Fibroblast of the aortic adventitia (primary cell): ENCODE measurements at places on chromosomes 5 and 9. TPM values are rescaled to one million over a fixed set of nuclear protein-coding genes. Genes with fewer than 3 reads are reported as not detected.

The FLT4 gene
- total RNA-seq: 0.09 TPM in 1 of 2 replicates, not detected in the other

GRCh38 chr9:29214154-29214689 lies 1640.9 kb upstream of the C9orf72 start:
- no peak for DNase-seq

The SOX30 gene
- 0.09 TPM in 1 of 2 replicates, not detected in the other for total RNA-seq

The PCDH1 gene
- total RNA-seq: 0.90 and 3.2 TPM in 2 replicates

The INSL6 gene
- not detected in 2 replicates for total RNA-seq

The IFNB1 gene
- total RNA-seq: not detected in 2 replicates

GRCh38 chr9:76271755-76272154 lies 122.5 kb downstream of the RFK start:
- peak; percentile 26 for DNase-seq

DNA sequence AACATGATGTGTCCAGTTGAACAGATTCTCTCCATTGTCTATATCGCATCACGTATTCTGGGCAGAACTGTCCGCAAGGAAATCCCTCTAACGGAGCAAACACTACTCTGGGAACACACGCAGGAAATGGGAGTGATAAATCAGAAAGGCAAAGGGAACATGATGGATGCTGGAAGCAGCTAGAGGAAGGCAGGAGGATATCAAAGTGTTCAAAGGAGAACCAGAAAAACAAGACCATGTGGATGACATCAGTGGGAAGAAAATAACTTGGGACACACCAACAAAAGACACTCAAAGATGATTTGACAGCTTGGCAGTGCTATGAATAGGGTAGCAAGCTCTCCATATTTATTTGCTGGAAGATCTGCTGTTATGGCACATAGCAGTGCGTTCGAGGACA lies 142.9 kb downstream of the PLK2 start:
- no peak for DNase-seq

- DNase-seq: peak; percentile 96
Observed at GRCh38 chr9:124652615-124653393, 118.3 kb downstream of the NR6A1 start.

DNA sequence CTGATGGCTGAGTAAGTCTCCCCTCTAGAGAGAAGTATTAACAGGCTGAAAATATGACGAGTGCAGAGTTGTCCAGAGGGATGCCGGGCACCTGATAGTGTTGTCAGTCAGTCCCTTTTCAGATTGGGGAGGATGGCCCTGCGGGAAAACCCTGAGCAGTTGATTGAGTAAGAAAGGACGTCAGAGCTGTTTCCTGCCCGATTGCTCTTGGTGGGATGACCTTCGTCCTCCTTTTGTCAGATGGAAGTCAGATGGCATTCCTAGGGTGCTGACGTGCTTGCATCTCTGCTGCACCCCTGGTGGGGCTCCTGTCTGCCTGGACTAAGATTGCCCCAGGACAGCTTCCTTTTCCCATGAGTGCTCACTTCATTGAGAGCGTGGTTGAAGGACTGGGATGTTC lies 9.8 kb downstream of the ZNF354B start:
- DNase-seq: no peak

DNA sequence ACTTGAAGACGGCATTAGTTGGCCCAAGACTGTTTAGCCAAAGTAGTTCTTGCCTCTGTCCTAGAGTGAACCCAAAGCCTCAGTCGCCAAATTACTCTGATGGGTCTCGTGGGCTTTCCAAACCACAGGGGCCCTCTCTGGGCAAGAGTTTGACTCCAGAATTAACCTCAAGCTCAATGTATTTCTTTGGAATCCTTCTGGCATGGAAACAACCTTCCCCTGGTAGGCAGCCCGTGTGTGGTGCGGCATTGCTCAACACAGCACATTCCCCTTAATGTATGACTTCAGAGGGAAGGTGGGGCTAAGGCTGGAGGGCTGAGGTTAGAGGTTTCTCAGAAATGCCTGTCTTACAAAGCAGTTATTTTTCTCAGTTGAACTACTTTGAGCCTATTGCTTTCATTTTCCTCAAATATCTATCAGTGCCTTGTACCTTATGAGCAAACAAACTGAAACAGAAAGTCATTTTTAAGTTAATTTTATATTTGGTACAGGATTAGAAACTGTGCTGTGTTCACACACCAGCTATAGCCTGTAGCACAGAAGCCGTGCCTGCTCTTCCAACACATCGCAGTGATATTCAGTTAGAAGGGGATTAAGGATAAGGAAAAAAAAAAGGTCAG lies 123.9 kb upstream of the HAPLN1 start:
- peak; percentile 91 for DNase-seq

DNA sequence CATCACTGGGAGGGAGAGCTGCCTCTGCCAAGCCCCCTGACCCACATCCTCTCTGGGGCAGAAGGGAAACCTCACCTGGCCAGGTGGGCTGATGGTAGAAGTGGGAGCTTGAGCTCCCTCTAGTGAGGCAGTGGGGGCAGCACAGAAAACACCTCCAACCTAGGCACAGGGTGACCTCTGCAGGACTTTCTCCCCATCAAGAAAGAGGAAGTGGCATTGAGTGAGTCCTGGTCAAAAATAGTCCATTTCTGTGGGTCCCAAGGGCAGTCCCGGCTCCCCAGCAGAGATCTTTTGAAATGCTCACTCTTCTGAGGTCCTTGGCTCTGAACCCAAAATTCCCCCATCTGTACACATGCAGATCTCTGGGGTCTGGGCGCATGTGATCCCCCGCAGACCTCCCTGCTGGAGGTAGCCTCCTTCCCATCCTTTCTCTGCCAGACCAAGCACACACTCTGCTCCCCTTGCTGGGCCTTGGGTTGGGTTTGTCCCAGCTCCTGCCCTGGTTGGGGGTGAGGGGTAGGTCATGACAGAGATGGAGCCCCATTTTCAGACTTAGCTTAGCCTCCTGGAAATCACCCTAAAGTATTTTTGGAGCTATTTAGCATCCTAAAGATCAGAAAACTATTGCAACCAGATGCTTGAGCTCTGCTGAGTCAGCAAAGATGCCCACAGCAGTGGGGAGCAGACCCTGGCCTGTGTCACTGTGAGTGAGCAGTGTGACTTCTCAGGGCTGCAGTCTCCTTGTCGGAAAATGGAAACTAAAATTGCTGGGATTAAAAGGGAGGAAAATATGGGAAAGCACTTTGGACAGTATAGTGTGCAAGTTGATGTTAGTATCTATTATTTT lies 41.6 kb upstream of the LCP2 start:
- no peak for DNase-seq

DNA sequence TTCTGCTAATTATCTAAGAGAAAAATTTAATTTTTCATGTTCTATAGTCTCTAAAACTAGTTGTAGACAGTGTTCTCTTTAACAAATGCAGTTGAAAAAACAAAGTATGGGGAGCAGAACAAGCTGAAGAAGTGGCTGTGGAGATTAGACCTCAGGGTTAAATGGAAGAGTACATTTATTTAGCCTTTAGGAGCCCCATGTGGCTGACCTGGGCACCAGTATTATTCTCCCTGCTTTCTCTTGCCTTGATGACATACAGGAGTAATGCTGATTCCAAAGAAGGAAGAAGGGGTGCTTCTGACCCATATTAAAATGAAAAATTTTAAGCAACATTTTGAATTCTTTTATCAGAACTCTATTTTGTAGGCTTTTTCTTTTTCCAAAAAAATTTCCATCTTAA lies 312.3 kb upstream of the RIOK2 start:
- no peak for DNase-seq

The PCDHB9 gene
- 0.41 and 1.2 TPM in 2 replicates for total RNA-seq

The IL17B gene
- not detected in 2 replicates for total RNA-seq

The EFNA5 gene
- 2.1 and 33.1 TPM in 2 replicates for total RNA-seq

GRCh38 chr5:139584137-139584536 lies 23.0 kb downstream of the UBE2D2 start:
- no peak for DNase-seq

GRCh38 chr9:133769511-133770075 lies 31.4 kb upstream of the SARDH start:
- no peak for DNase-seq

DNA sequence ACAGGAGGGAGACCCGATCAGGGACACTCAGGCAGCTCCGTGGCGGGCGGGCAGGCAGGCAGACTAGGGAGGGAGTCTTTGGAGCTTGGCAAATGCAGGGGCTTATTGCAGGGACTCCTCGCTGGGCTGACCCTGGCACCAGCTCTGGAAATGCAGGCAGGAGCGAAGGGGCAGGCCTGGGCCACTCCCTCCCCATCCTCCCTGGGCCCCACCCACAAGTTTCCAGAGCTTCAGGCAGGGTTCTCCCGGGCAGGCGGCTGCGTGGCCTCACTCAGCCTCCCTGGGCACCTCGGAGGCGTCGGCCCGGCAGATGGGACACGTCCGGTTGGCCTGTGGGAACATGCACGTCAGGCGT lies 8.5 kb downstream of the RNF44 start:
- no peak for DNase-seq

DNA sequence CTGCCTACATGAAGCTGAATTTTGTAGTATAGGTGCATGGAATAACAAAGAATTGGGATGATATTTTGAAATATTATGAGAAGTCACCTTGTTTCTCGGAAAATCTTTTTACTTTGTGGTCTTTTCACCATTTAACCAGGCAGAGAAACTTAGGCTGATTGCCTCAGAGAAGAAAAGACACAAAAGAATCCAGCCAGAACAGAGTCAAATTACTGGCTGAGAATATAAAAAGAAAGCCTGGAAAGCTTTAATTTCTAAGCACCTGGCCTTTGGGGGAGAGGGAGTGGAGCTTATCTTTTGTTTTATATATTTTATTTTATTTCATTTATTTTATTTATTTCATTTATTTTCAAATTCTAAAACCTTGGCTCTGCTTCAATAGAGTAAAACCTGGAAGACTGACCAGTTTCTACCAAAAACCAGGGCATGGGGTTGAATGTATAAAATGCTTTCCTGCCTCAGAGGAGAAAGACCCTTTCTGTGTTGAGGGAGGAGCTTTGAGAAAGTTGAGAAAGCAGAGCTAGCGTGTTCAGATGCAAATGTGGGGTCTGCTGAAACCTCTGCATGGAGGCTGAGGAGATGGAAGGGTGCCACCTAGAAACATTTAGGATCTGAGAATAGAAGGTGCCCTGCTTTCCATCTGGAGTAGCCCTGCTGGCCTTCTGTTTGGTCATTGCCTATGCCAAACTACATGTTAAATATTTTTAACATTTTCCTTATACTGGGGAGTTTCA lies 81.6 kb downstream of the NREP start:
- DNase-seq: no peak

- peak; percentile 62 for DNase-seq
Observed at GRCh38 chr9:98971168-98971914, 27.6 kb downstream of the COL15A1 start.

The IL4 gene
- total RNA-seq: 0.36 TPM in 1 of 2 replicates, not detected in the other
